ENCODE measurements at places on chromosomes 2 and 18.

GRCh38 chr18:27411911-27412310, 226.8 kb upstream of the CHST9 start:
- DNase-seq: no peak

GRCh38 chr2:147297820-147298219, 547.0 kb upstream of the ACVR2A start:
- DNase-seq: no peak

DNA sequence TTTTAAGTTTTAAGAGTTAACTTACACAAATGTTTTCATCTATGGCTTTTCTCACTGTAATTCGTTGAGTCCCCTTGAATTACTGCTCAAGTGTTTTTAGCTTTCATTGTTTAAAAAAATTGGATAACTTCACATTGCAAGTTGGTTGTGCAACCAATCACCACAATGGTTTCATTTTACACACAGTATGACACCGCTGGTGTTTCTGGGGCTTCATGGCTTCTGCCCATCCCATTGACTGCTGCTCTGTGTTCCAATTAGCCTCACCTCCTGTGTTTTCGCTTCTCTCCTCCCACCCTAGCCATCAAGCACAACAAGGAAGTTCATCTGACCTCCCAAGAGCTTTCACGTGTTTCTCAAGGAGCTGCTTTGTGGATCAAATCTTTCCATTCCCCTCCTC, 199.1 kb upstream of the CHAC2 start:
- no peak for DNase-seq

GRCh38 chr18:27789406-27789805, 387.5 kb downstream of the CDH2 start:
- DNase-seq: no peak

DNA sequence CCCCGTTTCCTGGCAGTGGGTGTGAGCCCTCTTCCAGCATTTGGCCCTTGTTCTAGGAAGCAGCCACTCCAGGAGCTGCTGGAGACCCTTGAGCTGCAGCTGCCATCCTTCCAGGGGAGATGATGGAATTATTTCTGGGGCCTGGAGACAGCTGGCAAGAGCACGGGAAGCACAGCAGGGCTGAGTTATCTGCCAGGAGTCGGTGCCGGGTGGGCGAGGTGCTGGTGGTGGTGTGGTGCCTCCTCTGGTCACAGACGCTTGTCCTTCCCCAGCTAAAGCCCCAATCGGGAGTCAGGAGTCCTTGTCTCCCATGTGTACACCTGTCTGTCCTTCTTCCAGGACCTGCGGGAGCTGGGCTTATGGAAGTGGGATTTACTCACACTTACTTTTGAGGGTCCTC, 36.0 kb downstream of the DPYSL5 start:
- DNase-seq: no peak

GRCh38 chr18:49767111-49768050, 46.0 kb downstream of the ACAA2 start:
- no peak for DNase-seq

DNA sequence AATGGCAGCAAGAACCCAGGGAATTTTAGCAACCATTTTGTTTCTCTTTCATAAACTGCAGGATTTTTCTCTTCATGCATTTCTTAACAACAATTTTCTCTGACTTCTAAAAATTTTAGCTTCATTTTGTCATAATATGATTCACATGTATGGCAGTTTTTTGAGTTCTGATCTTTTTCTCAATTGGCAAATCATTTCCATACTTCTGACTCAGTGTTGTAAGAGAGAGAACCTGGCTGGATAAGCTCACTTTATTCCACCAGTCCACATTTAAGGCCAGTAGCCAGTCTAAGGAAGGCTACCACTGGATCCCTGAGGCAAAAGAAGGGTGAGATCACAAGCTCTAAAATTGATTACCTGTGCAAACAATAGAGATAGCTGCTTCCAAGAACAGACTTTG, 42.8 kb upstream of the COL3A1 start:
- no peak for DNase-seq

DNA sequence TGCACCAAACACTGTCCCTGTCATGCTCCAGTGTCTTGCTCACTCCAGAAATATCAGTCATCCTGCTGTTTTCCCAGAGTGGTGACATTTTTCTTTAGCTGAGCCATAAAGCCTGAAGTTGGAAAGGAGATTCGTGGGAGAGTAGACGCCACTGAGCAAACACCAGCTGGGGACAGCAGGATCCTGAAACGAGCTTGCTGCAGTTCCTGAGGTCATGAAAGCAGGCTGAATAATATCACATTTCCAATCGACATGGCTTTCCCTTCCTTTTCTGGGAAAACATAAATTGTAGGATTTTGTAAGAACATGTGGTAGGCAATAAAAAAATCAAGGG, 276.4 kb downstream of the CDCA7 start:
- no peak for DNase-seq

DNA sequence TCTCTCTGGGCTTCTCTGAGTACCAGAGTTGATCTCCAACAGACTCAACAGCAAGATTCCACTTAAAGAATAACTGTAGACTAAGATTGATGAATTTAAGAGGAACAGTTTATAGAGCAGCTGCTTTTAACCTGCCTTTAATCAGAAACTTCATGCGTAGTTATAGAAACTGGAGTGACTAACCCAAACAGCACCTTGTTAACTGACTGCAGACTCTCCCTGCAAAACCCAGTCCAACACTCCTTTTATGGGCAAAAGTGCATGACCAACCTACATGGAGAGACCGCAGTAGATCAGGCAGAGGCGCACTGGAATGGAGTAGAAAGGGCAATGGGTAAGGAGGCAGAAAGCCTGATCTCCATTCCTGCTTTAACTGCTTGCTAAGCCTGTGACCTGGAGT, 110.6 kb downstream of the NRP2 start:
- no peak for DNase-seq

DNA sequence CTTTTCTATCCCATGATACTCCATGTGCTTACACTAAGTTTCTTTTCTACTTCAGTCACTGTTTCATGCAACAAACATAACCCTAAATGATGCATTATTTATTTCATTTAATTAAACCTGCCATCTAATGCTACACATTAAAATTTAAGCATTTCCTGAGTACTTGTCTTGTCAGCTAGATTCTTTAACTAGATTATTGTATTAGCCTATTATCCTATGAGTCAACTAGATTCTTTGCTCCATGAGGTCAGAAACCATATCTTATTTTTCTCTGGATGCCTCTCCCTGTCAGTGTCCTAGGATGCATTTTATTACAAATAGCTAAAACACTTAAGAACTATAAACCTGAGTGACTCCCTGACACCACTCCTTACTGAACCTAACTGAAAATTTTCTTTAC, 652.4 kb downstream of the SLC4A3 start:
- no peak for DNase-seq

DNA sequence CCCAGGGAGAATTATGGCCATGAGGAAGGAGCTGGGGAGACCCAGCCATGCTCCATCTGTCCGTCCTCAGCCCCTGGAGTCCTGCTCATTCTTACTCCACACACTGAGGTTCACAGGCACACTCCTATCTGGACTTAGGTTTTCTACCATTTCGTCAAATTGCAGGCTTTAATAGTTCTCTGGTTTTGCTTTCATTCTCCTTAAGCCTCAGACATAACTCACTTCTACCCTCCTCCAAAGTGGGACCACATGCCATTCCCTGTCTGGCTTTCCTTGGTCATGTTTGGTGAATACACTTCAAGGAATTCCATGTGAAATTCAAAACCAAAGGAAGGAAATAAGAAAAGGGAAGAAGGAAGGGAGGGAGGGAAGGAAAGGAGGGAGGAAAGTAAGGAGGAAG, 115.7 kb downstream of the CMPK2 start:
- DNase-seq: no peak

DNA sequence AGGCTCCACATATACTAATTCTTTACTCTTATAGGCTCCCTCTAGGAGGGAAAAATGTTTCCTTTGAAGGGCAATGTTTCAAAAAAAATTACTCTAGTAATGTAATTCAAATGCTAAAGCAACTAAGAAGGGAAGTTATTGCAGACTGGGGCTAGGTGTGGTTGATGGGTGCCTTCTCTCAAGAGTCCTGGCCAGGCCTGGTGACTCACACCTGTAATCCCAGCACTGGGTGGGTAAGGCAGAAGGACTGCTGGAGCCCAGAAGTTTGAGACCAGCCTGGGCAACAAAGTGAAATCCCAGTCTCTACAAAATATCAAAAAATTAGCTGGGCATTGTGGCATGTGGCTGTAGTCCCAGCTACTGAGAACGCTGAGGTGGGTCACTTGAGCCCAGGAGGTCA, 31.2 kb upstream of the CDKL4 start:
- DNase-seq: no peak

DNA sequence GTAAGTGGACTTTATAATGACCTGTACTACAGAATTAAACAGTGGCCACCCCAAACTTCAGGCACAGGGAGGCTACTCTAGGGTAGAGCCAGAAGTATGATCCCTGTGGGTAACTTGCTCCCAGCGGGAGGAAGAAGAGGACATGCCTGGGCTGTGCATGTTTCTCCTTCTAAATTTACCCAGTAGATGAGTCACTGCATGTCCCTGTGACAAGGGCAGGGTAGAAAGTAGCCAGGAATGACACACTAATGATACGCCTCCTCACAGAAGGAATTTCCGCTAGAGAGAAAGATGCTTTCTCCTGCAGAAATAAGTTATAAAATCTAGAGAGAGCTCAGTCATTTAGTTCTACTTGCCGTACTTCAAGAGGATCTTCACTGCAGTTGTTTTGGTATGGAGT, 7.5 kb downstream of the ACYP2 start:
- no peak for DNase-seq

DNA sequence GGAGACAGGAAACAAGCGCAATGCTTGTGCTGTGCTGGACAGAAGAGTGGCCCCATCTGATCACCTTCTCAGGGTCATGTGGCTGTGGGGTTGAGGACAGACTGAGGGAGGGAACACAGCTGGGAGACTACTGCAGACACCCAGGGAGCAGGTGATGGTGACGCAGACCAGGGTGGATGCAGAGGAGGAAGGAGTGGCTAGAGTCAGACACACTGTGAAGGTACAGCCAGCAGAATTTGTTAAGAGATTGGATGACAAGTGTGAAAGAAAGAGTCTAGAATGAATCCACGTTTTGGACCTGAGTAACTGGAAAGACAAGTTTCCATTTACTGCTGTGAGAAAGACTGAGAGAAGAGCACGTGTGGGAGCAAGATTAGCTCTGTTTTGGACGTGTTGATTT, 15.9 kb upstream of the POMC start:
- no peak for DNase-seq

DNA sequence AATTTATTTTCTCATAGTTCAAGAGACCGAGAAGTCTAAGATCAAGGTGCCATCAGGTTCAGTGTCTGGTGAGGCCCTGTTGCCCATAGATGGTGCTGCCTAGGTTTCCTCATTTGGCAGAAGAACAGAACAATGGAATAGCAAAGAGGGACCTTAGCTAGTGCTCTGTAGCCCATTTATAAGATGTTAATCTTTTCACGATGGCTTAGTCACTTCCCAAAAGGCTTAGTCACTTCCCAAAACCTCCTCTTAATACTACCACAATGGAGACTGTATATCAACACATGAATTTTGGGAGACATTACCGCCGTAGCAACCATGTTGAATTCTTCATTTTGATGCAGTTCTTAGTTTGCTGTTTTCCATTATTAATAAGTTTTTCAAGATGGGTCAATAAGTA, 246.3 kb upstream of the NRP2 start:
- DNase-seq: no peak

DNA sequence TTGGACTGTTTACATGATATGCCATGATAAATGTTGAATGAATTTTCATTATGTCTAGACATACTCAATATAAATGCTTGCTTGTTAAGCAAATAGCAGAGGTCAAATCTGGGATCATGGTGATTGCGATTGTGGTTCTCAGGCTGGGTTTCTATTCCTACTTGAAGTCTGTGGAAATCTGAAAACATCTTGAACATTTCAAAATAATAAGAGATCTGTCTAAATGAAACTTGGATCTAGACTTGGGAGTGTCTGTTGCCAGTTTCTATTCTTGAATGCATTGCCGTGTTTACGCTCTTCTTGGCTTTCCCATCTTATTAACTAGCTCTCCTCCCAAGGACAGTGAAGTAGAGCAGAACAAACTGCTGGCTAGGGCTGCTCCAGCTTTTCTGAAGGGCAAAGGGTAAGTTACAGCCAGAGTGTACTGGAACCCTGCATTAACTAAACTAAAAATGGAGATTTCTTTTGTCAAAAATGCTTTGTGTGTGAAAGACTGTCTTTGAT, 127.7 kb downstream of the DTNA start:
- DNase-seq: no peak

- DNase-seq: no peak
Measured at GRCh38 chr2:150353376-150353775, 134.1 kb downstream of the RND3 start.
